ENCODE measurements at places on chromosomes 12 and 14.

DNA sequence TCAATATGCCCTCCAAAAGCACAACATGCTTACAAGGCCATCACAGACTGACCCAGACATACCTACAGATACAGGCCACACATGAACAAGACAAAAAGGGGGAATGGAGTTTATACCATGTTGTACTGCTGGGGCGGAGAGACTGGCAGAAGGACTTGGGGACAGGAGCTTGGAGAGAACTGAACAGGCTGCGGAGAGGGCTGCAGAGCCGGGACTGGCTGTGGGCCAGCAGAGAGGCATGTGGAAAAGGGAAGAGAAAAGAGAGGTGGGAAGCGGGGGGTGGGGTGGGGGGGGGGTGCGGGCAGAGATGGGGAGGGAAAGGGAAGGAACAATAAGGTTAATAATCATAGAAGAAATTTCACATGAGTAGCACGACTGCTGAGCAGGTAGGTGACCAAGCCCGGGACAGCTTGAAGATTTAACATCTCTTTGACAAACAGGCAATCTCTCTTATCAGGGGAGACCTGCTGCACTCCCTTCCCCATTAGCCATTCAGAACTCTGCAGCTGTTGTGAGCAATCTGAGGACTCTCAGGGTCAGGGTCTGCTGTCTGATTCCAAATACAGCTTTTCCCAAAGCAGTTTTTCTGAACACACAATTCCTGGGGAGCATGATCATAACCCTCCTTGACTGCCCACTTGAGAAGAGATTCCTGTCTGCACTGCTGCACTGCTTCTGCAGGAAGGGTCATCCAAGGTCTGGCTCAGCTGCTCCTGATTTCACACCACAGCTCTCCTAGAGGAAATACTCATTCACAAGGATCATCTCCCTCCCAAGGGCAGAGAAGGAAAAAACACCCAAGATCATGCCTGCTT, 21.6 kb upstream of the STAC3 start:
- peak; percentile 43 for DNase-seq

DNA sequence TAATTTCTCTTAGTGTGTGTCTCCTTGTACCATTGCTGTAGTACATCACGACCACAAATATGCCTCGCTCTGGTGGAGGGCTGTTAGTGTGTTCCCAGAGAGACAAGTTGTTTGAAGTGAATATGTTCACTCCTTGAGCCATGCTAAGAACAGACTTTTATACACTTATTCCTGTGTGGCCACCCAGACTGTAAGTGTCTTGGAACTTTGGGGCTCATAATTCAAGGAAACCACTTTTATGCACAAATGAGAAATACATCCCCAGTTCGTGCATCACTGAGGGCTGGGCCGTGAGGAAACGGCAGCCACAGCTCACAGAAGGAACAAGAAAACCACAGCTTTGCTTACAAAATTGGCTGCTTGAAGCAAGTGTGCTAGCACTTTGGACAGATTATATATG, 362.2 kb upstream of the DDHD1 start:
- no peak for DNase-seq

GRCh38 chr14:94961386-94962165, 191.7 kb upstream of the GSC start:
- DNase-seq = no peak

DNA sequence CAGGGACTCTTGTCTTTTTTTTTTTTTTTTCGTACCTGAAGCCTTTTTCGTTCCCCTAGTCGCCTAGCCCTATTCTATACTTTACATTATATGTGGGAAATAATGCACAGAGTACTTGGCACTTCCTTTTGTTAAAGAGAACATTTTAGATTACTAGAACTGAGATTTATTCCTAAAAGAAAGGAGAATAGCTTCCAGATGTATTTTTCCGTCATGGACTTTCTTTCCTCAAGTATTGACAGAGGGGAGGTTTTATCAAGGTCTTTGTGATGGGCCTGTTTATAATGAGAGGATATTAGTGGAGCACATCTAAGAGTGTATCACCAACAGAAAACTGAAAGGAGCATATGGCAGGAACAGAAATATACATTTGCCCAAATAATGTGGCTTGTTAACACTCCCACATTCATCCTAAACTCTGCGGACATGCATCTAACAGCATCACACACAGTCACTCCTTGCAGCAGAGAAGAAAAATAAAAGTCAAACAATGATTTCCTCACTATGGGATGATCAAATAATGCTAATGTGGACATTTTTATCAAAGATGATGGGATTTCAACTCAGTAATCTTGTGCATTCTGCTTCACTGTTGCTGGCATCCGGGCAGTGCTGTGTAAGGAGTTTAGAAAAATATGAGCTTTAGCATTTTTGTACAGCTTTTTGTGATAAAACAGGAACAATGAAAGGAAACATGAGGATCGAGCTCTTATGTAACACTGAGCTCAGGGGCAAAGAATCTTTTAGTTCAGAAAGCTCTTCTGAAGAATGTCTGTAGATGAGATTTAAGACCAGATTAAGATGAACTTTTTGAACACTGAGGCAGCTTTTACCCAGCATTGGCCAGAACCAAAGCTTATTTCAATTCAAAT, 183.1 kb downstream of the EGLN3 start:
- DNase-seq = peak; percentile 21

DNA sequence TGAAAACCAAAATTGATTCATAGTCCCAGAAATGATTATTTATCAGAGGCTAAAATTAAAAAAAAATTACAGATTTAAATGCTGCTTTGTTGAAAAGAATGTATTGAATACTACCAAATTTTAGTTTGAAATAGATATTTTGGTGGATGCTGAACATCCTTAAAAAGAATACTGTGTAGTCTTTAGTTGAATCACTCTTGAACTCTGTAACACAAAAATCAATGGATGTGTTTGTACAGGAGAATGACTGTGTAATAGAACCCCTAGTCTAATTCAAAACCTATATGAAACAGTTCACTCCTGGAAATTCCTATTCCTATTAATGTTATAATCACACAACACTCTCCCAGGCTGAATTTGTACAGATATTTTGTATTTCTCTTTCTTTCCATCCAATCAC, 1.5 kb upstream of the TSPAN8 start:
- no peak for DNase-seq

DNA sequence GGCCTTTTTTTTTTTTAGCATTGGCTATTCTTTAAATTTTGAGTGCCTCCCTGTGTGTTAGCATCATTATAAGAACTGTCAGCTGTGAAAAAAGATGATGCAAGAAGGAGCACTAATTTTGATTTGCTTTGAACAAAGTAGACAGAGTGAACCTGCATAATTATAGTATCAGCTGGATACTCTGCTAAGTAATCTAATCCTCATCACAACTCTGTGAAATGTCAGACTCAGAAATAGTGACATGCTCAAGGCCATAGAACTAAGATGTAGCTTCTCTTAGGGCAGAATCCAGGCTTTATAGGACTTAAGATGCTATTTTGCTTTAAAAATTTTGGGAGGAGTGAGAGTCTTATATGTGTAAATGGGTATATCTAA, 31.9 kb downstream of the FBXO34 start:
- no peak for DNase-seq
